ENCODE measurements at places on chromosomes 5 and 9.

- DNase-seq, result no peak
Observed at GRCh38 chr5:53291528-53291927, 182.0 kb upstream of the MOCS2 start.

GRCh38 chr9:72839085-72839484 lies 113.8 kb downstream of the ALDH1A1 start:
- DNase-seq, result no peak

DNA sequence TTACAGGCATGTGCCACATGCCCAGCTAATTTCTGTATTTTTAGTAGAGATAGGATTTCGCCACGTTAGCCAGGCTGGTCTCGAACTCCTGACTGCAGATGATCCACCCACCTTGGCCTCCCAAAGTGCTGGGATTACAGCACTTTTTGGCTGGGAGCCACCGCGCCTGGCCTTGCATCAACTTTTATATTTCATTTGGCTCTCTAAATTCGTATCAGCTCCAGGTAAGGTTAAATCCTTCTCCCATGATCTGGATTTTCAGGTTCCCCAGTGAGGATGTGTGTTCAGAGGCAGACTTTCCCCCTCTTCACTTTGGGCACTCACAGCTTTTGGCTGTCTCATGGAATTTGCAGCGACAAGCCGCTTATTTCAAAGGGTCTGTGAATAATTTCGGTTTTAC lies 16.8 kb upstream of the RNF38 start:
- no peak for DNase-seq

- DNase-seq, result no peak
Observed at GRCh38 chr9:114930056-114930812, at the start of gene TNFSF8. TSS of gene TNFSF8 (minus strand) at chr9:114930591. CDS start at chr9:114930303, 288 bp downstream.

GRCh38 chr9:93669116-93669957 lies 93.0 kb downstream of the PHF2 start:
- DNase-seq, result no peak

Measured in GM12864 (cell line).